CD4-positive, alpha-beta T cell treated with Interleukin-4 for 4 hours (primary cell): ENCODE measurements at places on chromosomes 7 and 10.
A peak's percentile ranks its signal among the peaks of the same experiment; 100 is the strongest.

- no peak for DNase-seq
Observed at GRCh38 chr7:108492742-108493141, 33.2 kb downstream of the PNPLA8 start.

- DNase-seq, result no peak
Observed at GRCh38 chr10:131249955-131250344, 61.6 kb downstream of the TCERG1L start.

DNA sequence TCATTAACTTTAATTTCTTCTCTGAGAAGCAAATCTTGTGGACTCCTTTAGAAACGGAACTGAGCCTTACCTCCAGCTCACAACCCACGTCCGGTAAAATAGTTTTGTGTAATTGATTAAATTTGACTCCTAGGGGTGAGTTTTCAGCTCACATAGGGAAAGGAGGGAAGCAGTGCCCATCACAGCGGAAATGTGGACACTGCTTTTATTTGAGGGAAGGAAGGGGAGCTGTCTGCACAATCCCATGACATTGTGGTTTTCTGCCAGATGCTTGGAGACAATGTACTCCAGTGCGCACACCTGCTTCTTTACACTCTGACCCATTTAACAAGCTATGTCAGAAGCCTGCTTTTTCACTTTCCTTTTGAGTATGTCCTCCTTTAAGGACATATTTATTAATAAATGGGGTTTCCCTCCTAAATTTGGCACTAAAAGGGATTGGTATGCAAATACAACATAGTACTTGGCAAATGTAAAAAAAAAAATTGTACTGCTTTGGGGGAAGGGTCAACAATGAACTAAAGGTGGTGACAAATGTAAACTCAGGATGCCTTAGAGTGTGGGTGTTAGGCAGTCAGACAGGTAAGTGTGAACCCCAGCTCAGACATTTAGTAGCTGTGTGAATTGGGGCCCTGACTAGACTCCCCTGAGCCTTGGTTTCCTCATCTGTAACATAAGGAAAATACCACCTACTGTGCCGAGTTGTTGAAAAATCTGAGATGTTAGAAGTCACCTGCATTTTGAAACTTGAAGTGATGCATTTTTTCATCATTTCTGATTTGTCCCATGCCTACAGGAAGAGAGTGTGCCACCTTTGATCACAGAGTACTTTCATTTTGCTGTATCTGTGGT, 90.2 kb upstream of the KLF6 start:
- DNase-seq, result peak; percentile 90

- DNase-seq, result no peak
Observed at GRCh38 chr7:146948703-146949102, 832.1 kb downstream of the CNTNAP2 start.

- DNase-seq, result no peak
Observed at GRCh38 chr7:123974326-123974908, 49.4 kb downstream of the SPAM1 start.

DNA sequence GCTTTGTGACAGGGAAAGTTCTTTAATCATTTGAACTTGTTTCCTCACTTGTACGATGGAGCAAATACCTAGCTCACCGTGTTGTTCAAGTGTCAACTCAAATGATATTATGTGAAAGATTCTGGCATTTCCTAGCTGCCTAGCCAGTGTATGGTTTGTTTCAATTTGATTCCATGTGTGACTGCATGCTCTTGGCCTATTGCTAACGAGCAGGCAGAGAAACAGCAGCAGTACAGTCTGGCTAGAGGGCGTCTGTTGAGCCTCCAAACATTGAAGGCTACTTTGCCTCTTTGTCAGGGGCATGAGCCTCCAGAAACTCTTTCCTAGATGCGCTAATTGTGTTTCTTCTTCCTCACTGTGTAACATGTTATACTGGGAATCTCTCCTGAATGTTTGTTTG, 417.4 kb downstream of the EXOC4 start:
- DNase-seq, result no peak

DNA sequence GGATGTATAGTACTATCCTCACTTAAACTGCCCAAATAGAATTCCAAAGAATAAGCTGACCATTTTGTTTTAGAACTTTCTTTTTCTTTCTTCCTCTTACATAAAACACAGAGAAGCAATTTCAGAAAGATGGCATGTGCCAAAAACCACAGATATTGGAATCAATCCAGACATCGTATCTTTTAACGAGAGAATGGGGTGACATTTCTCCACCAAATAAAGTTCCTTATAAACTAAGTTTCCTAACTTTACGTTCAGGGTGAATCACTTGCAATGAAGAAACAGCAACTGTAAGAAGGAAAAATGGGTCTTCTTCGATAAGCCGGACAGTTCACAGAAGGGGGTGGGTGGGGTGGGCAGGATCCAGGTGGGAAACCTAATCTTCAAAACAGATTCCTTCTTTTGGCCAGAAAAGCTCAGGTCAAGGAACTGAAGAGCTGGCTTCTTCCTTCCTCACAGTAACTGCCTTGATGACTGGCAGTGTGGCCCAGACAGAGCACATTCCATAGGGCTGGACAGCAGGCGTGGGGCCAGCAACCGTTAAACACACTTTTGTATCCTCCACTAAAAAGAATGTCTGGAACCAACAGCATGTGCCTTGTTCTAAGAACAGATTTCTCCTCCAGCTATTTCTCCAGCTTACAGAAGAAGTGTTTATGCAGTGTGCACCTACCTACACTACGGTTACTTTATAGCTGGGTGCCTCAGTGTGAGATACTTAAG, 31.5 kb downstream of the CREB3L2 start:
- DNase-seq, result no peak

GRCh38 chr10:71534568-71535194, 138.0 kb downstream of the CDH23 start:
- DNase-seq, result no peak

GRCh38 chr7:108442039-108442568, 14.1 kb downstream of the NRCAM start:
- no peak for DNase-seq

DNA sequence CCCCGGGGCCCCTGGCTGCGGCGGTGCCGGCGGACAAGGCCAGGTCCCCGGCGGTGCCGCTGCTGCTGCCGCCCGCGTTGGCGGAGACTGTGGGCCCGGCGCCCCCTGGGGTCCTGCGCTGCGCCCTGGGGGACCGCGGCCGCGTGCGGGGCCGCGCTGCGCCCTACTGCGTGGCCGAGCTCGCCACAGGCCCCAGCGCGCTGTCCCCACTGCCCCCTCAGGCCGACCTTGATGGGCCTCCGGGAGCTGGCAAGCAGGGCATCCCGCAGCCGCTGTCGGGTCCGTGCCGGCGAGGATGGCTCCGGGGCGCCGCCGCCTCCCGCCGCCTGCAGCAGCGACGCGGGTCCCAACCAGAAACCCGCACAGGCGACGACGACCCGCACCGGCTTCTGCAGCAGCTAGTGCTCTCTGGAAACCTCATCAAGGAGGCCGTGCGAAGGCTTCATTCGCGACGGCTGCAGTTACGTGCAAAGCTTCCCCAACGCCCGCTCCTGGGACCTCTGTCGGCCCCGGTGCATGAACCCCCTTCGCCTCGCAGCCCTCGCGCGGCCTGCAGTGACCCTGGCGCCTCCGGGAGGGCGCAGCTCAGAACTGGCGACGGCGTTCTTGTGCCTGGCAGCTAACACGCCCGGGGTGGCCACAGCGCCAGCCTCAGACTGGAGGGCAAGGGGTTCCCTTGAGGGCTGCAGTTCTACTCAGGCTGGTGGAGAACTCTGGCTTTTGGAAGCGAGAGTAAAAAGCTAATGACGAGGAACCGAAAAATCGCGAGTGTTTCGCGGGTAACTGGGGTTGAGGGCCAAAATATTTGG, 804 bp downstream of the FRAT1 start:
- DNase-seq, result peak; percentile 60

DNA sequence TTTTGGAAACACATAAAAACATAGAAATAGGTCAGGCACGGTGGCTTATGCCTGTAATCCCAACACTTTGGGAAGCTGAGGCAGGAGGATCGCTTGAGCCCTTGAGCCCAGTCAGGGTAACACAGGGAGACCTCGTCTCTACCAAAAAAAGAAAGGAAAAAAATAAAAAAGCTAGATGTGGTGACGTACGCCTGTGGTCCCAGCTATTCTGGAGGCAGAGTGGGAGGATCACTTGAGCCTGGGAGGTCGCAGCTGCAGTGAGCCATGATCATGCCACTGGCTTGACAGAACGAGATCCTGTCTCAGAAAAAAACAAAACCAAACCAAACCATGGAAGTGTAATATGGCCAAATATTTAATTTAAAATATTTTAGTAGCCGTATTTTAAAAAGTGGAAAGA, 55.6 kb downstream of the MCU start:
- no peak for DNase-seq

GRCh38 chr7:69819333-69819705, 221.0 kb downstream of the AUTS2 start:
- no peak for DNase-seq

DNA sequence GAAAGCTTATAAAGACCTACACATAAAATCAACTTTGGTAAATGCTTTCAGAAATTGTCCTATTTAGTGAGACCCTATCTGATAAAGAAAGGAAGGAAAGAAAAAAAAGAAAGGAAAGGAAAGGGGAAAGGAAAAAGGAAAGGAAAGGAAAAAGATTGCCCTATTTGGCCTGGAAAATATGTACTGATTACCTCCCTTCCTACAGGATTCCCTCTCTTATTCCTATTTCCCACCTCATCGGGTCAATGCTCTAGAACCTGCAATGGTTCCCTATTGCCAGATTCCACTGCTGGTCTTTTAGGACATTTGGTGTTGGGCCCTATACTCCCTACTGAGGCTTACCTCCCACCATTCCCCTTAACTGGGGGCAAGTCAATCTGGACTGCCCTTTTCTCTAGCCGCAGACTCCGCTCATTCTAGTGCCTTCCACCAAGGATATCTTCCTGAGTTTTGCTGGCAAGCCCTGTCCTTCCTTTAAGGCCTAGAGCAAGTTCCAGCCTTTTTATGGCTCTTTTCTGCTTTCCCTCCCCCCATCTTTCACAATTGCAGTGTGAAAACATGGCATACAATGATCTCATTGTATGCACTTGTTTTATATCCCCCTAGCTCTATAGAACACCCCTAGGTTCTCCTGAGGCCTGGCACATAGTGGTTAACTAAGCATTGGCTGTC, 4.4 kb downstream of the DDIT4 start:
- no peak for DNase-seq

GRCh38 chr7:112182749-112183148, 23.4 kb downstream of the DOCK4 start:
- no peak for DNase-seq

DNA sequence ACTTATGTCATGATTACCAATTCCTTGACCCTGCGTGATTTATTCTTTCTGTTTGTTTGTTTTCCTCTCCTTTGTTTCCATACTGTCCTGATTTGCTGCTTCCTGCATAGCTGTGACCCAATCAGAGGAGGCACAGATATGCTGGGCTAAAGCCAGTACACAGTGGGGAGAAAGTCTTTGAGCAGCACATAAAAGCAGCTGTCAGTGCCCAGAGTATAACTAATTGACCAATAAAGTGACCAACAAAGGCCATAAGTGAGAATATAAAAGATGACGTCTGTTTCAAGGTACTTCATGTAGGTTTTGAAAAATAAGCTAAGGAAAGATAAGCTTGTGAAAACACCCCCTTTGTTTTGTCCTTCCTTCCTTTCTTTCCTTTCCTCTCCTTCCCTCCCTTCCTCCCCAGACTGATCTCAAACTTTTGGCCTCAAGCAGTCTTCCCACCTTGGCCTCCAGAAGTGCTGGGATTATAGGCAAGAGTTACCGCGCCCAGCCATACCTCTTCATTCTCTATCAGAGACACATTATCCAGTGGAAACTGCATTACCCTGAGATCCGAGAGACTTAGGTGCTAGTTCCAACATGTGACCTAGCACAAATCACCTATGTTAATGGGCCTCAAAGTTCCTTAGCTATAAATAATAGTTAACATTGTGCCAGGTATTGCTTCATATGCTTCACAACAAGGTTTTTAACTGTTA, 17.0 kb downstream of the BCAP29 start:
- no peak for DNase-seq

GRCh38 chr10:22629126-22629525, 85.3 kb downstream of the PIP4K2A start:
- no peak for DNase-seq

- DNase-seq, result no peak
Observed at GRCh38 chr7:734808-735207, 7.7 kb upstream of the PRKAR1B start.

GRCh38 chr10:125455855-125456254, 227.1 kb downstream of the TEX36 start:
- DNase-seq, result no peak

DNA sequence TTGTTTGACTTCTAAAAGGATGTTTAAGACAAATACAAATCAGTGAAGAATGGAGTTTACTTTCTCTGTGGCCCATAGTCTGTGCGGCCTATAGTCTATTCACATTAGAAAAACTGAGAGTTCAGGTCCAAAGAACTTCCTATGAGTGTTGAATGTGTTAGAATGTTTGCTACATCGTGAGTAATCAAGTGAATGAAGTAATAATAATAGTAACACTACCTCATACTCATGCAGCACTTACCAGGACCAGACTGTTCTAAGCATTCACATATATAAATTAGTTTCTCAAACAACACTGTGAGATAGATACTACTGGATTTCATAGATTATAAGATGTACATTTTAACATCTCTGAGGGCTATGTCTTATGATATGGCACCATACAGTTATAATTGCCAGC, 70.4 kb downstream of the RALA start:
- DNase-seq, result no peak

GRCh38 chr7:56062382-56062781, 1.7 kb upstream of the SUMF2 start:
- DNase-seq, result peak; percentile 22

DNA sequence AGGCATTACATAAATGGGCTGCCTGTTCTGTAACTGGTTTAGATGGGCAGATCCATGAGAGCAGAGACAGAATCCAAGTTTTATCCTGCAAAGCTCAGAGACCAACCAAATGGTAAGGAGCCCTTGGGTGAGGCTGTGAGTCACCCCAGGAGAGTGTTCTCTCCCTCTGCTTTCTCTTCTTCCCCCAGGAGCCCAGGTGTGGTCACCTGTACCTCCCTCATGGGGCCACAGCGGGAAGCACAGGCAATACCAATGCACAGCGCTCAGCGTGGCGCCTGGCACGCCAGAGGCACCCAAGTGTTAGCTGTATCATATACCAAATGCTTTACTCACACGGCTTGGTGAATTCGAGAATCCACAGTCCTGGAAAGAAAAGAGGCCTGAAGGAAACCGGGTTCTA, 39.4 kb downstream of the CTBP2 start:
- DNase-seq, result no peak

DNA sequence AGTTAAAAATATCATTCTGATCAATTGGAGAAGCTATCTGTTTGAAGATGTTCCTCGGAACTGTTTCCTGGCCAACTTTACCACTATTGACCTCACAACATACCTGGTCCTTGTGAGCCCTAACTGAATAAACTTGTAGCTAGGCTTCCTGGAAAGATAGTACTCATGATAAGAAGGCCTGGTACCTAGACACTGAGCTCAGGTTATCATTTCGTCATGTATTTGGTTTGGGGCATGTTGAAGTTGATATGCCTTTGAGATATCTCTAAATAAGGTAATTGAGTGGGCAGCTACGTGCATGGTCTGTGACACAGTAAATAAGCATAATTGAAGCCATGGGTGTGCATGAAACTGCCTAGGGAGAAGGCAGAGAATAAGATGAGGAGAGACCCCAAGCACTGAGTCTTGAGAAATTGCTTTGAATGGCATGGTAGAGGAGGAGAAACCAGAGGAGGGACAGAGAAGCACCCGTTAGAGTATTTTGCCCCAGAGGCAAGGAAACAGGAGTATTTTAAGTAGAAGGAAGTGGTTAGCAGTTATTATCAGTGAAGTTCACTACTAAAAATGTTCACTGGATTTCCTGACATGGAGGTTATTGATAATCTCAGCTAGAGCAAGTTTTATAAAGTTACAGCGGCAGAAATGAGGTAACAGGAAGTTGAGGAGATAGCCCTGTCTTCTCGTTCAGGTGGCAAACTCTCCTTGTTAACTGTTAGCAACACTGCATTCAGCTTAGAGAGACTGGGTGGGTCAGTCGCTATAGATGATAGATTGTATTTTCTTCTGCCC, 55.6 kb downstream of the CC2D2B start:
- DNase-seq, result no peak
